Cardiac atrium fibroblast (primary cell): ENCODE measurements at places on chromosomes 2 and 18. TPM values are rescaled to one million over a fixed set of nuclear protein-coding genes. Genes with fewer than 3 reads are reported as not detected.

Gene FIGN
- 0.36 and 0.81 TPM in 2 replicates for total RNA-seq

Gene NLRC4
- total RNA-seq: not detected in 2 replicates

Gene HRH4
- not detected in 2 replicates for total RNA-seq

Gene CD302
- total RNA-seq: 19.6 and 31.8 TPM in 2 replicates

Gene APCDD1
- total RNA-seq: 9.2 and 26.7 TPM in 2 replicates

Gene DSG2
- total RNA-seq: 1.6 and 2.2 TPM in 2 replicates

Gene GPR39
- total RNA-seq: 0.65 and 0.90 TPM in 2 replicates

Gene MATN3
- total RNA-seq: 0.49 and 3.2 TPM in 2 replicates

Gene CREG2
- total RNA-seq: 0.36 and 0.65 TPM in 2 replicates

Gene METAP1D
- total RNA-seq: 1.8 and 7.6 TPM in 2 replicates

Gene TMEM169
- total RNA-seq: 0.65 TPM in 1 of 2 replicates, not detected in the other

Gene SOCS6
- total RNA-seq: 13.2 and 18.1 TPM in 2 replicates

Gene APOB
- under 0.01 TPM in 2 replicates for total RNA-seq

Gene TFCP2L1
- not detected in 2 replicates for total RNA-seq

Gene LIMS2
- 3.2 and 10.8 TPM in 2 replicates for total RNA-seq

Gene NEU2
- not detected in 2 replicates for total RNA-seq

Gene SPC25
- 2.0 and 2.1 TPM in 2 replicates for total RNA-seq

Gene NEB
- total RNA-seq: under 0.01 TPM in 2 replicates

Gene SFTPB
- total RNA-seq: not detected in 2 replicates

Gene IL36A
- not detected in 2 replicates for total RNA-seq

Gene FBLN7
- 1.1 and 10.8 TPM in 2 replicates for total RNA-seq

Gene TWIST2
- 42.2 and 57.0 TPM in 2 replicates for total RNA-seq

Gene HOXD9
- not detected in 2 replicates for total RNA-seq

Gene CHRNG
- total RNA-seq: not detected in 2 replicates

Gene C2orf78
- not detected in 2 replicates for total RNA-seq

Gene MSH6
- 28.0 and 28.5 TPM in 2 replicates for total RNA-seq

Gene FOXD4L1
- total RNA-seq: 0.16 TPM in 1 of 2 replicates, not detected in the other

Gene AQP12B
- not detected in 2 replicates for total RNA-seq

Gene SP5
- not detected in 2 replicates for total RNA-seq

Gene LYG2
- total RNA-seq: not detected in 2 replicates

Gene MZT2B
- total RNA-seq: 158 and 171 TPM in 2 replicates

Gene SERPINB10
- not detected in 2 replicates for total RNA-seq

Gene ST3GAL5
- total RNA-seq: 16.4 and 32.1 TPM in 2 replicates

Gene RFTN2
- total RNA-seq: 0.72 and 5.0 TPM in 2 replicates

Gene AKAIN1
- total RNA-seq: not detected in 2 replicates

Gene FARP2
- 30.3 and 42.9 TPM in 2 replicates for total RNA-seq

Gene IL36G
- total RNA-seq: not detected in 2 replicates

Gene IFIH1
- total RNA-seq: 3.1 and 3.9 TPM in 2 replicates

Gene EML6
- under 0.01 TPM in 2 replicates for total RNA-seq

Gene KIAA2012
- not detected in 2 replicates for total RNA-seq

Gene IL36RN
- not detected in 2 replicates for total RNA-seq

Gene TCF23
- total RNA-seq: under 0.01 TPM in 1 of 2 replicates, not detected in the other

Gene SGPP2
- not detected in 2 replicates for total RNA-seq

Gene UCN
- total RNA-seq: 1.3 and 4.5 TPM in 2 replicates

Gene CFC1
- not detected in 2 replicates for total RNA-seq

Gene R3HDM1
- total RNA-seq: 10.0 and 10.3 TPM in 2 replicates

Gene LIPG
- 32.9 and 50.4 TPM in 2 replicates for total RNA-seq

Gene IL1A
- 0.18 TPM in 1 of 2 replicates, not detected in the other for total RNA-seq
